ENCODE measurements at places on chromosomes 11 and 22.

GRCh38 chr11:6240781-6241180 is 1.9 kb downstream of the CNGA4 start:
- no peak overlapping the region for H3K27ac ChIP-seq
- no peaks in the 10 kb centered on the region for H3K27me3 ChIP-seq
- H3K4me3 ChIP-seq, result no peak overlapping the region

DNA sequence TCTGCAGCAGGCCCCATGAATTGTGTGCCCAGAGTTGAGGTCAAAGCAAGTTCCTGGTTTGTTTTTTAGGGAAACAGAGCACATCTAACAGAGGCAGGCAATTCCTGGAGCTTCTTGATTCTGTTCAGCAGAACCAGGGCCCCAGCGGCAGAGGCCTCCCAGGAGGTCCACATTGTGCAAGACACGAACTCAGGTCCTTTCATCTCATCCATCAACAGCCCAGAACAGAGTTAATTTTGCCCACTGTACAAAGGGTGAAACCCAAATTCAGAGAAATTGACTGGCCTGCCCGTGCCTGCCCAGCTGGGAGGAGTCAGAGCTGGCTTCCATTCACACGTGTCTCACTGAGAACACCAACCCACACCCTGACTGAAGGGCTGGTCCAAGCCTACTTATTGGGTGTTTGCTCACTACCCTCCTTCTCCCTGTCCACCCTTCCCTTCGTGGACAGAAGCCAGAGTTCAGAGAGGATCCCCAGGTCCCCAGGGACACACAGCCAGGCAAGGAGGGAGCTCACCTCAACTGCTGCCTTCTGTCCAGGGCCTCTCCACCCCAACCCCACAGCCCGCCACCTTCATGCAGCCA is 607.1 kb downstream of the TBC1D22A start:
- no peak overlapping the region for H3K27ac ChIP-seq
- H3K27me3 ChIP-seq, result peaks cover 8% of the 10 kb centered on the region
- no peaks in the 10 kb centered on the region for H3K36me3 ChIP-seq
- no peaks in the 10 kb centered on the region for H3K4me1 ChIP-seq
- H3K4me3 ChIP-seq, result no peak overlapping the region

DNA sequence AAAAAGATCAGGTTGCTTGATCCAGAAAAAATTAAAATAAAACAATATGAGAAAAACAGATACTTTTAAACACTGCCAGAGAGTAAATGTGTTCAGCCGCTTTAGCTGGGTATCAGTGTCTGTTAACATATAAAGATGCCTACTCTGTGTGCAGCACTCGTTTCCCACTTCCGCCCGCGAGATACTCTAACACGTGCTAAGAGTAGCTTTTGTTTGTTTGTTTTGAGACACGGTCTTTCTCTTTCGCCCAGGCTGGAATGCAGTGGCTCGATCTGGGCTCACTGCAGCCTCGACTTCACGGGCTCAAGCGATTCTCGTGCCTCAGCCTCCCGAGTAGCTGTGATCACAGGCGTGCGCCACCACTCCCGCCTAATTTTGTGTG is 531 bp upstream of the MEN1 start:
- peak overlapping the region; percentile 85 for H3K4me3 ChIP-seq
- no peaks in the 10 kb centered on the region for H3K36me3 ChIP-seq
- H3K4me1 ChIP-seq, result peaks cover 27% of the 10 kb centered on the region
- DNase-seq, result peak; percentile 32
- H3K27me3 ChIP-seq, result no peaks in the 10 kb centered on the region

GRCh38 chr11:134561331-134561720 is 149.3 kb upstream of the B3GAT1 start:
- H3K27me3 ChIP-seq, result peaks cover 24% of the 10 kb centered on the region
- no peak overlapping the region for H3K4me3 ChIP-seq

DNA sequence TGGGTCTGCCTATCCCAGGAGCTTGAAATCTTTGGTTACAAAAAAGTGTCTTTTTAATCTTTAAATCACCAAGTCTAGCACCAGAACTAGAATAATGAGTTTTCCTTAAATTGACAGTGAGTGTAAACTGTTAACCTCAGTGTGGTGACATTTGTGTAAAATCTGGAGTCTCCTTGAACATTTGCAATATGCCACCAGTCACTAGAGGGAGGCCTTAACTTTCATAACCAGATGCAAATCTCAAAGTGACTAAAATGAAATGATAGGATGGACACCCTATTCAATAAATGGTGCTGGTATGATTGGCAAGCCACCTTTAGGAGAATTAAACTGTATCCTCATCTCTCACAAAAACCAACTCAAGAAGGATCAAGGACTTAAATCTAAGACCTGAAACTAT is 8.3 kb upstream of the SCGB1D2 start:
- no peak overlapping the region for H3K27ac ChIP-seq
- H3K4me3 ChIP-seq, result no peak overlapping the region
- no peaks in the 10 kb centered on the region for H3K36me3 ChIP-seq
- no peak for DNase-seq

- no peaks in the 10 kb centered on the region for H3K27me3 ChIP-seq
- H3K36me3 ChIP-seq, result no peaks in the 10 kb centered on the region
- DNase-seq, result no peak
- H3K4me1 ChIP-seq, result no peaks in the 10 kb centered on the region
- H3K27ac ChIP-seq, result peak overlapping the region; percentile 83
Measured at GRCh38 chr11:122157653-122158161, 41.7 kb upstream of the BLID start.
